ENCODE measurements at places on chromosomes 4 and X. TPM values are rescaled to one million over a fixed set of nuclear protein-coding genes. Genes with fewer than 3 reads are reported as not detected.

DNA sequence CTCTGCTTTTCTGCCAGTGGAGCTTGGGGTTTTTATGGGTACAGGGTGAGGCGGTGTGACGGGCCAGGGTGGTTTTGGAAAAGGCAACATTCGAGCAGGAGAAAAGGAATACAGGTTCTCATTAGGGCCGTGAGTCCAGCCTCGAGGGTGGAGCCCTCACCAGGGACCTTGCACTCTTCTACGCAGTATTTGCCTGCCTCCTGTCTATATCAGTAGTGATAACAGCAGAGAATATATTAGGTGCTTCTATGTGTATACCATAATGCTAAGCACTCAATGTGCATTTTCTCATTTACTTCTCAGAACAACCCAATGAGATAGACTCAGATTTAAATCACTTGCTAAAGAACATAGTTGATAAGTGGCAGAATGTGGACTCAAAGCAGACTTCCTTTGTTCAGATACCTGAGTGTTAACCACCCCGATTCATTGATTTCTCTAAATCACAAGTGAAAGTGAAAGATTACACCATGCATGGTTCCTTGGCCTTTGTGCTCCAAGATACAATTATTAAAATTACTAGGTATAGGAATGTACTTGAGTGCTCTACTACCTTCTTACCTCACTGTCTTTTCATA lies 403.9 kb downstream of the PCDH7 start:
- no peak overlapping the region for H3K27ac ChIP-seq
- no peaks in the 10 kb centered on the region for H3K4me1 ChIP-seq
- H3K4me3 ChIP-seq, result no peak overlapping the region
- H3K27me3 ChIP-seq, result no peaks in the 10 kb centered on the region

DNA sequence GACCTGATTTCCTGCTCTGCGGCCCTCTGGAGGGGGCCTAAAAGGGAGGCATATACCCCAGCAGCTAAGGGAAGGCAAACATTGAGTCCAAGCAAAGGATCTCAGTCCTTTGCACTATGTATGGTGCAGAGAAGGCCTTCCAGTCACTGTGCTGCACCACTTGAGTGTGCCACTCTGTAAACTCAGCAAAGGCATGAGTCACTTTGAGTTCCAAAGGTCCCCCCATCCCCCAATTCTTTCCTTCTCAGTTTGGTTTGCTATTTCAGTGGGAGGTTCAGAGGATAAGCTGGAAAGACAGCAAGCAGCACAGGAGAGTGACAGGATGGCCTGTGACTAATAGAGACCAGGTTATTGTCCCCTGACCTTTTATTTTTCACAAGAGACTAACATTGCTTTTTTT lies 131.3 kb downstream of the FHDC1 start:
- no peak overlapping the region for H3K4me3 ChIP-seq
- no peak overlapping the region for H3K27ac ChIP-seq
- no peaks in the 10 kb centered on the region for H3K36me3 ChIP-seq
- DNase-seq, result no peak
- H3K4me1 ChIP-seq, result no peaks in the 10 kb centered on the region

DNA sequence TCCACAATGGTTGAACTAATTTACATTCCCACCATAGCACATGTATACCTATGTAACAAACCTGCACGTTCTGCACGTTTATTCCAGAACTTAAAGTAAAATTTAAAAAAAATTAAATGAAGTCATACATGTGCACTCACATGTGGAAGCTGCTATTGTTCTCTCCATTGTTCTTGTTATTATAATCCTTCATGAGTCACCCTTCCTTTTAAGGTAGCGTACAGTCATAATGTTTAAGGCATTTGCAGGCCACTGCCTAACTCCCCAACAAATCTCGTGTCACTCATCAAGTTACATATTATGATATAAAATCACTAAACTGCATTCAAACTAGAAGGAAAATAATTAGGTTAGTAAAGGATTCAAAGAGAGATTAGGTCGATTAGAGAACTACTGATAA lies 63.6 kb downstream of the SLC7A11 start:
- no peak for DNase-seq
- no peak overlapping the region for H3K4me3 ChIP-seq
- no peaks in the 10 kb centered on the region for H3K4me1 ChIP-seq
- H3K36me3 ChIP-seq, result peaks cover 5% of the 10 kb centered on the region

DNA sequence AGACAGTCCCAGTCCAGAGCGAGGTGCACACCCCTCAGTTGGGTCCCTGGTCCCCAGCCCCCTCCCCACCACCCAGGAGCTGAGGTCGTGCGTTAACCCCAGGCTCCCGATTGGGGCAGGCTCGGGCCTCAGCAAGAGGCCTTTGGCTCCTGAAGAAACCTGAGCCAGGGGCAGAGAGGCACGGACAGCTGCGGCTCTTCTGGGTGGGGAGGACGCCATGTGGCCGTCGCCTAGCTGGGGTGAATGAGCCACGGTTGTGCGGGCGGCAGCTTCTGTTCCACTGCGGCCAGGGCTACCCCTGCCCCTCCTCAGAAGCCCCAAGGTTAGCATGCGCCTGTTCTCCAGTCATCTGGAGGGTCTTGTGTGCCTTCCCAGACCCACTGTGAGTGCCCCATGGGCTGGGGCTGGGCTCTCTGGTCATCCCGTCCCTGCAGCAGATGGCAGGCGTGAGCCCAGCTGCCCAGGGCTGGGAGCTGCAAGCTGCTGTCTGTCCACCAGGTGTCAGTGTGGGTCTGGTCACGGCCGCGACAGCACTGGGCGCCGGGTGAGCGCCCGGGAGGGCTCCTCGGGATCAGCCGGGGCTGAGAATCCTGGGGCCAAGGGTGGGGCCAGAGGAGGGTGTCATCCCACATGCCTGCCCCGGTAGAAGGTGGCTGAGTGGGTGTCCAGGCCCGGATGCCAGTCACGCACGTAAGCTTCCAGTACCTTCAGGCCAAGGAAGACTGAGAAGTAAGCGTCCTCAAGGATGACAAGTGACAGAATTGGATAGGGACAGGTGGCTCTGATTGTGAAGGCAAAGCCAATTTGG lies 21.9 kb downstream of the ATP2B3 start:
- H3K4me1 ChIP-seq, result no peaks in the 10 kb centered on the region
- no peak overlapping the region for H3K4me3 ChIP-seq
- no peaks in the 10 kb centered on the region for H3K27me3 ChIP-seq
- H3K27ac ChIP-seq, result no peak overlapping the region
- H3K36me3 ChIP-seq, result no peaks in the 10 kb centered on the region

DNA sequence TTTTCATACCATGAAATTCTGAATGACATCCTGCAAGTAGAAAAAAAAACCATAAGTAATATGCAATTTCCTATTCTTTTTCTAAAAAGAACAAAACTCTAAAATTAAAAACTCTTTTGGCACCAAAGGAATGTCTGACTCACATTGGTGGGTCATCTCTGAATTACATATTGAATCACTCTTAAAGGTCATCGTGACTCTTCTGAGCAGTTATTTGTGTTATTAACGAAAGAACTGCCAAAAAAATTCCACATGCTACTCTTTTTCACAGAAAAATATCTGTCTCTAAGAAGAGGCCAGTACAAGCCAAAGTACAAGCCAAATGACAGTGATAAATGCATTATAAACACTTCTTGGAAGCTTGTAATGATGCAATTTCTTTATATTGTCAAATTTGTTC lies 282.2 kb downstream of the GUCY2F start:
- no peaks in the 10 kb centered on the region for H3K36me3 ChIP-seq
- H3K27ac ChIP-seq, result no peak overlapping the region
- H3K4me1 ChIP-seq, result no peaks in the 10 kb centered on the region

CACNA1F gene
- 1.7 TPM for total RNA-seq

CYSLTR1 gene
- total RNA-seq, result 4.2 TPM

PHOX2B gene
- total RNA-seq, result not detected

UGT8 gene
- total RNA-seq, result 0.17 TPM
